ENCODE measurements at places on chromosomes 3 and 15.

- DNase-seq, result no peak
Measured at GRCh38 chr15:85298366-85298765, 82.0 kb upstream of the AKAP13 start.

GRCh38 chr15:26109203-26109602 lies 246.1 kb upstream of the ATP10A start:
- no peak for DNase-seq

DNA sequence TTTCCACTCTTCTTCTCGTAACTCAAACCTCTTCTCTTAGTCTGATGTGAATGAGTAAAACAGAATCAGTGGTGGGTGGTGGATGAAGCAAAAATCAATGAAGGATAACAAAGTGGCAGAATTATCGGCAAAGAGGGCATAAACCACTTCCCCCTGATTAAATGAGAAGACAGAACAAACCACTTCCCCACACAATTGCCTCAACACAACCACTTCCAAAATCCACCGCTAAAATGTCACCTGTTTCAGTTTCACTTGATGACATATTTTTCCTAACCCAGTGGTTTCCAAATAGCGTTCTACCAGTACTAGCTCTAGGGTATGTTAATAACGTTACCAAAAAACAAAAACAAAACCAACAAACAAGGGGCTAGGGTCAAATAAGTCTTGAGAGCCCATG lies 478.7 kb upstream of the WNT5A start:
- no peak for DNase-seq

GRCh38 chr3:17847156-17847555 lies 104.7 kb upstream of the TBC1D5 start:
- DNase-seq, result no peak

DNA sequence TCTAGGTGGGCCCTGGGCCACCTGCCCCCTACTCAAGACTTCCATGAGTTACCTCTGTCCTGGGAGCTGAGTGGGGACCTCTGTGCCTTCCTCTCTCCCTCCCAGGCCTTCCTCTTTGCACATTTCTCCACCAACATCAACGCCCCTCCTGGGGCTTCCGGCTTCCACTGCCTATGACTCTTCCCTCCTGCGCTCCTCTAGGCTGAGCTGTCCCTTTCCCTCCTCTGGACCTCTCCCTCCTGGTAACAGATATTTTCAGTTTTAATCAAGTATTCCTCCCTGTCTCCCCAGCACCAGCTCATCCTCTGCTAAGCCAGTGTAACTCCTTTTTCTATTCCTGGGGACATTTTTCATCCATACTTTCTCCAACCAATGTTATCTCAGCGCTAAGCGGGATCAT lies 160.4 kb downstream of the RAB11A start:
- DNase-seq, result no peak

DNA sequence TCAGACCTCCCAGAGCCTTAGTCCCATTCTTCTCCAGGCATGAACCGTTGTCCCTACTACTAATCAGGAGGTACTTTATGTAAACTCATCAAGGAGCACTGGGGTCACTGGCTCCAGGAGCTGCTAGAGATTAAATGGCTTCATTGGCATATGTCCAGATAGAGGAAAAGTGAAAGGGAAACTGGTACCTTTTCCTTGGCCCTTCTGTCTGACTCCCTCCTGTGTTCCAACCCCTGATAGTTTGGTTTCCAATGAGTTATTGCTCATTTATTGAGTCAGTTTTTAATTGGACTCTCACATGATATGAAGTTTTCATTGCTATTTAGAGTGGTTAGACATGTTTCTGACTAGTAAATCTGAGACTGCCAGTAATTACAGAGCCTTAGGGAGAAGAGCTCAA lies 130.5 kb upstream of the BFSP2 start:
- DNase-seq, result no peak

DNA sequence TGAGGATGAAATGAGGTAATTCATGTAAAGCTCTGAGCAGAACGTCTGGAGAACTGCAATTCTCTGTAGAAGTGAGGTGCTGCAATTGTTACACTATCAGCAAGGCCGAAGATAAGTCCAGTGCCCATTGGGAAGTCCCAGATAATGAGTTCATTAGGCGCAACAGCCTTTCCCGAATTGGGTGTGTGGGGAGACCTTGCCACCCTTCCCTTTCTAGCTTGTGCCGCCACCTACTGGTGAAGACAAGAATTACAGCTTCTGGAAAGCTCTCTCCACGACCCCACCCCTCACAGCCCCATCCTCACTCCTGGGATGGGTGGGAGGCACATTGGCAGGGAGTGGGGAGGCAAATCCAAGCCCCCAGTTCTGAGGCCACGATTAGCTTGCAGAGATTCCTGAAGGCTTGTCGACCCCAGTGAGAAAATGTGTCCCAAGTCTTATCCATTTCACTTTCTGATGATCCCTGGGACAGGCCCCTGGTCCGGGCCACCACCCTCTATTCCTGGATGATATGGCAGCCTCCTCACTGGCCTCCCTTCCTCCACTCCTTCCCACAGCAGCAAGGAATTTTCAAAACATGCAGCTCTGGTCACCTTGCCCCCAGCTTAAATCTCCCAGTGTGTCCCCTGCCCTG lies 36.4 kb downstream of the FAM3D start:
- peak; percentile 34 for DNase-seq

GRCh38 chr3:47440131-47440530 lies 35.6 kb downstream of the SCAP start:
- no peak for DNase-seq

DNA sequence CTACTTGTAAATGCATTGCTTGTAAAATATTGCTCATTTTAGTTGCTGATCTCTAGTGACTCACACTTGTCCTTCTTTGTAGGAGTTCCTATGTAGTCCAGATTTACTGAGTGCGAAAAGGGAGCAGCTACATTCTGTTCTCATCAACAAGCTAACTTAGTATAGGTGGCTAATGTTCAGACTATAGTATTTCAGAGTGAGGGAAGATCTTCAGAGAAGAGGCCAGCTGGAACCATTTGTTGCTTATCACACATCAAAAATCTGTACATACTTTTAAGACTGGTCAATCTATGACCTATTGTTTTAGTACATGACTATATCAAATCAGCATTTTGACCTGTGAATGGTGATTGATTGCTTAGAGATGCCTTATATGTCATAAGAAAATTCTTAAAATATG lies 71.3 kb upstream of the THSD4 start:
- DNase-seq, result no peak

- DNase-seq, result no peak
Measured at GRCh38 chr3:24457719-24458118, 36.9 kb downstream of the THRB start.

GRCh38 chr15:91855684-91856489 lies 2.4 kb downstream of the SLCO3A1 start:
- DNase-seq, result no peak

DNA sequence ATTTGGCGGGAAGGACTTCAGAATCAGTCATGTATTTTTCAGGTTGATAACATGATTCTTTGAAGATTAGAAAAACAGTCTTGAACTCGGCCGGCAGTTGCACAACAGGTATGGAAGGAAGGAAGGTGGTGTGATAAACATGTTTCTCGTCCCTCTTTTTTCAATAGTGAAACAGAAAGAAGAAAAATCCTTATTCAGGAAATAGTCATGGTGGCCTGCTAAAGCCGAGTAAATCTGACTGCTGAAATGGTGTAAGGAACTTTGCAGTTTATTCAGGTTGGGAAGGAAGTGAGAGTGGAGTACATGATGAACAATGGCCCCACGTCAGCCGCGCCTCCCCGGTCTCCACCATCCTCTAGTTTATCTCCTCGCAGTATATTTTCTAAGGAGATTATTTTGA lies 6.7 kb downstream of the RASGRP1 start:
- DNase-seq, result no peak

- no peak for DNase-seq
Measured at GRCh38 chr3:129699199-129699598, 92.7 kb upstream of the PLXND1 start.

- DNase-seq, result no peak
Measured at GRCh38 chr15:70802629-70803028, 39.3 kb upstream of the UACA start.

- no peak for DNase-seq
Measured at GRCh38 chr3:124916837-124917409, 17.6 kb downstream of the MUC13 start.

- DNase-seq, result peak; percentile 3
Measured at GRCh38 chr15:62495670-62496614, 330.9 kb upstream of the C2CD4B start.

GRCh38 chr3:177948716-177949425 lies 587.4 kb upstream of the KCNMB2 start:
- no peak for DNase-seq

GRCh38 chr3:154334973-154335420 lies 10.7 kb upstream of the DHX36 start:
- no peak for DNase-seq

DNA sequence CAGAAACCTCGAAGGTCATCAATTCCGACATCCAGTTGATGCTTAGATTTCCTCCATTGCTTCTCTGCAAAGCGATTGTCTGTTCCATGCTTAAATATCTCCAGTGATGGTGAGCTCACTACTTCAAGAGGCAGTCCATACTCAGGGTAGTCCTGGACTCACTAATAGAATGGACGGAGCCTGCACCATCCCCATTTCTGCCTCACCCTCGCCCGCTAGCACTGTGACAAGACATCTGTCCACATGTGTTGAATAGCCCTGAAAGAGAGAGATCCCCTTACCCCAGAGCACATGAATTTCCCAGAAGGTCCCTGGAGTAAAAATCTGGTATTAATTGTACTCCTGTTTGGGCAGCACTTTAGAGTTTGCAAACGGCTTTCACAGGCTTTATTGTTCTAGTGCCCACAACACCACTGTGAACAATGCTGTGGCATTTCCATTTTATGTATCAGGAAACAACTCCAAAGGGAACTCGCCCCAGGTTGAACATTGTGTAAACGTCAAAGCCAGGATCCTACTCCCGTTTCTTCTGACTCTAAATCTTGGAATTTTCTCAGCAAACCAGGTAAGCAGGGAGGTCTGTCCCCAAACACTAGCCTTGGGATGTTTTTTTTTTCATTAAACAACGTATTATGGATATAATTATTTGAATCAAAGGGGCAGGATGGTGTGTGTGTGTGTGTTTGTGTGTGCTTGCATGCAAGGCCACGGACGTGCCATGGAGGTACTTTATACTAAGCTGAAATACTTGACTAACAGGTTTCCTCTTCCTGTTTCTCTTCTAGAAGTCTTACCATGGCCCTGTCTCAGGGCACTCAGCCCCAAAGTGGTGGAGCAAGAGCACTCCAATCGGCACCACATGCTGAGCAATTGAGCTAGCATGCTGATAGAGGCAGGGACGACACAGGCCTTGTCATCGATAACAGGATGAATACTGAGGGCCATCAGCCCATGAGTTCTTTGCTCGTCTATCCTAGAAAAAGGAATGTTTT lies 198.3 kb downstream of the OPA1 start:
- DNase-seq, result no peak

GRCh38 chr15:58472821-58473581 lies 41.2 kb downstream of the LIPC start:
- DNase-seq, result no peak

- no peak for DNase-seq
Measured at GRCh38 chr3:185677146-185677829, 91.2 kb downstream of the SENP2 start.

DNA sequence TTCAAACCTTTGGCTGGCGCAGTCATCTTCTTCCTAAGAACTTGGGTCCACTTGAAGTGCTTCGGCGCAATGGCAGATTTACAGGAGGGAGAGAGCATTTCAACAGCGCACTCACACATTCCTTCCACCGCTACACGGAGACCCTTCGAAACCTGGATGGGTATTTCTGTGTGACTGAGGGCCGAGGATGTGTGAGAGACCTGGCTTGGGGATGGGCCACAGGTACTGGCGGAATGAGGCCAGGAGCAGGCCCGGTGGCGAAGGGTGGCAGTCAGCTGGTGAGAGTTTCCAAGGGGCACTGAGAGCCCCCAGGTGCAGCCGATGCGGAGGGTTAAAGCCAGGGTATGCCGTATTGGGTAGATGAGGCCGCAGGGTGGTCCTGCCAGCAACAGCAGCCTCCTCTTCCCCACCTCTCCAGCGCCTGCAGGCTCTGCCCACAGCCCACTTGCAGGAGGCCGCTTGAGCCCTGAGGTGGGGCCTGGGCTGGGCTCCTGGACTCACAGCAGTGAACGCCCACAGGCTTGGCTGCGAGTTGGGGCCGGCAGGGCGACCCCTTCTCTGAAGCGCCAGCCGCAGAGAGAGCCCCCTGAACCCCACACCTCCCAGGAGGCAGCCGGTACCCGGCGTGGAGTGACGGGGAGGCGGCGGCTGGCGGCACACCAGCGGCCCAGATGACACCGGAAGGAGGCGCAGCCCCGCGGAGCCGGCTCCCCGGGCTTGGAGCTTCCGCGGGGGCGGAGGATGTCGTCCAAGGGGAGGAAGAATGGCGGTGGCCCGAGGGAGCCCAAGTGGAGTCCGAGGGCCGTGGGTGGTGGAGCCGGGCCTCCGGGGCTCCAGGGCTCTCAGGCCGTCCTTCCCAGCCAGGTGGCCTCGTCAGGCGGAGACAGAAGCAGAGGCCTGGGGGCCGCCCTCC lies 166.5 kb downstream of the NSMCE3 start:
- no peak for DNase-seq

GRCh38 chr3:16066975-16067374 lies 107.5 kb upstream of the GALNT15 start:
- no peak for DNase-seq

DNA sequence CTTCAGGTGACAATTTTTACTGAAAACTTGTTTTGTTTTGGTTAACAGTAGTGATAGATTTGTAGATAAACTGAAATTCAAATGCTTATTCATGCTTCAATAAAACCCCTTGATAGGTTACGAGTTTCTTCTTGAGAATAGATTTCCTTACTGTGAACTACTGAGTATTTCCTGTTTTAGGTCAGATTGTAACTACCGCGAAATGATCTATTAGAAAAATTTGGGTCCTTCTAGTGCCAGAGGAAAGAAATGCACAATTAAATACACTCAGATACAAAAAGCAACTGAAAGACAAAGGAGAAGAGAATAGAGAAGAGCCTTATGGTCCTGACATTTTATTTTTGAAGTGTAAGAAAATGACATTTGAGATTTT lies 251.7 kb upstream of the TBL1XR1 start:
- DNase-seq, result no peak

- DNase-seq, result no peak
Measured at GRCh38 chr3:172036541-172037215, 2.7 kb upstream of the FNDC3B start.

GRCh38 chr3:183439515-183439914 lies 11.1 kb upstream of the MCF2L2 start:
- DNase-seq, result no peak

DNA sequence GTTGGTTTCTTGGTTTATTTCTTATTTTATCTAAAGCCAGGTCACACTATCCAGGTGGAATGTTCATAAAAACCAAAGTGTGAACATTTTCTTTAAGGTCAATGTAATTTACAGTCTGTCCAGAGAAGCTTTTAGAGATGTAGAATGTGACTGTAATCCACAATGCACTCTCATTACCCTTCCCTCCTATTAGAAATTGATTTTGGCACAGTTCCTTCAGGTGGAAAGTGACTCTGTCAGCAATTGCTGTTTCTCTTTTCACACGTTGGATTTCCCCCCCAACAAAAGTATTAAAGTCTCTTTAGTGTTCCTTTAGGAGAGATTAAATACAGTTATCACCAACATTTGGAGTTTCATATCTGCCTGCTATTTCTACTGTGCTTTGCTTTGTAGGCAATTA lies 31.6 kb upstream of the COPB2 start:
- no peak for DNase-seq

GRCh38 chr15:33975022-33975565 lies 6.8 kb downstream of the CHRM5 start:
- no peak for DNase-seq
